ENCODE measurements at places on chromosomes 11 and 22.

DNA sequence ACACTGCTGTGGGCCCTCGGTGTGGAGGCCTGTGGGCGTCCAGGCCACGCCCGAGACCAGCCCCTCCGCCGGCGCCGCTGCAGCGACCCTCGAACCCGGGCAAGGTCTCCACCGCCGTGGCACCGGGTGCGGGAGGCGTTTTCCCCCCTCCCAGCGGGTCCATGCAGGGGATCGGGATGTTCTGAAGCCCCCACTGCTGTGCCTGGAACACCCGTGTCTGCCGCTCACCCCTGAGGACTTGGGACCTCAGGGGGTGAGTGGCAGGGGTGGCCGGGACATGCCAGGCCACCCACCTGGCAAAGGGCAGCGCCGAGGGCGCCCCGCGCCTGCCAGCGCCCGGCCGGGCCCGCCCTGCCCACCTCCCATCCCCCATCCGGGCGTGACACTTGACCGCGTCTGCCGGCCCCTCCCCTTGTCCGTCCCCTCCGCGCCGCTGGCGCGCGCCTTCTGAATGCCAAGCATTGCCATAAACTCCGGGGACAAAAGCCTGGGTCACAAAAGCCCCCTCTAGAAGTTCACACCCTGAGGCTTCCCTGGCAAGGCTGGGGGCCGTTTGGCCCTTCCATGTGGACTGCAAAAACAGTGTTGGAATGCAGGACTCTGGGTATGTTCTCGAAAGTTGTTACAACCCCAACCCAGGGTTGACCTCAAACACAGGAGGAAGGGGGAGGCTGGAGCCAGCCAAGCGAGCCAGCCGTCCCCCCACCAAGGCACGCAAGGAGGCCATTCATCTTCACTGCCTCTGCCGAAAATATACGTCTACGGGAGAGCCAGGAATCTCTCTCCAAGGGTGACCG lies 819 bp upstream of the KCNQ1OT1 start:
- DNase-seq, result no peak
- H3K27ac ChIP-seq, result peak overlapping the region; percentile 75
- H3K4me3 ChIP-seq, result peak overlapping the region; percentile 62

GRCh38 chr11:83157594-83158356 lies 844 bp downstream of the PCF11 start:
- peak overlapping the region; percentile 95 for H3K27ac ChIP-seq
- no peaks in the 10 kb centered on the region for H3K27me3 ChIP-seq
- peak; percentile 75 for DNase-seq
- peaks cover 37% of the 10 kb centered on the region for H3K36me3 ChIP-seq
- H3K4me1 ChIP-seq, result peaks cover 23% of the 10 kb centered on the region

DNA sequence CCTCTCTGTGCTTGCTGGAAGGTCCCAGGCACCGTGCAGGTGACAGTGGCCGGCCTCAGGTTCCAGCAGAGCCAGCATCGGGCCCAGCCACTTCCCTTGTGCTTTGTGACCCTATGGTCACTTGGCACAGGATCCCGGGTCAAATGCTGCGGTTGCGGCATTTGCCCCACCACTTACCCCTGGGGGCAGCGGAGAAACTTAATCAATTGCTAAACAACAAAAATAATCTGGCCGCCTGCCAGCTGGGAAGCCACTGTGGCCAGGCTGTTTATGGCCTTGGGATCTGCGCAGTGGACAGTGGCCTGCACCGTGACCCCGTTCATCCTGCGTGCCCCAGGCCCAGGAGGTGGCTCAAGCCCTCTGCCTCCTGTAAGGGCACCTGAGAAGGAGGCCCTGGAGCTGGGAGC lies 65.0 kb downstream of the LRP5 start:
- no peaks in the 10 kb centered on the region for H3K27me3 ChIP-seq
- H3K27ac ChIP-seq, result peak overlapping the region; percentile 90
- no peak for DNase-seq
- no peaks in the 10 kb centered on the region for H3K36me3 ChIP-seq
- no peak overlapping the region for H3K4me3 ChIP-seq

DNA sequence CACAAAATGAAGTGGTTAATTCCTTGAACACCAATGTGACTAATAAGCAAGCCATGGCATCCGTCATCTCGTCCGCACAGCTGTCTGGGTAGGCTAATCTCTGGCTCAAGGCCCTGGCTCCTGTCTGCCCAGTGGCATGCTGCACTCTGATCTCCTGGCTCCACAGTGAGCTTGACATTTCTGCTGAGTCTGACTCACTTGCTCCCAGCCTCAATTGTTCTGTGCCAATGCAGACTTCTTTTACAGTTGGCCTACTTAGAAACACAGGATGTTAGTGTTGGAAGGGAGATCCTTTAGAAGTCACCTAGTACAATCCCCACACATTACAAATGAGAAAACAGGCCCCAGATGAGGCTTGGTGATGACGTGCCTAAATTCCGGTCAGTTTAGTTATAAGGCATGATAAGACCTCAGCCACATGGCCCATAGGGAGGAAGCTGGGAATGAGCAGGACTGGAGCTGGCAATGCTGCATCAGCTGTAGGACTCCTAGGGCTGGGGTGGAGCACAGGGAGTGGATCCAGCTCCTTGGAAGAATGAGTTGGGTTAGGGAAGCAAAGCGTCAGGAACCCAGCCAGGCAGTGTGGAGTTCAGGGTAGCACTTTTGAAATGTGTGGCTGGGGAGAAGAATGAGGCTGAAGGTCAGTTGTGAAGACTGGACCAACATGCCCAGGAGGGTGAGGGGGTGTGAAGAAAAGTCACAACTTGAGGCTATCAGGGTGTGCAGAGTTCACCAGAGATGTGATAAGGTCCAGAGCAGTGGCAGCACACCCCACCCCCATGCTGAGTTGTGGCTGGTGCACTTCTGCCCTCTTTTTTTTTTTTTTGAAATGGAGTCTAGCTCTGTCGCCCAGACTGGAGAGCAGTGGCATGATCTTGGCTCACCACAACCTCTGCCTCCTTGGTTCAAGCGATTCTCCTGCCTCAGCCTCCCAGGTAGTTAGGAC lies 70.2 kb upstream of the EED start:
- no peaks in the 10 kb centered on the region for H3K36me3 ChIP-seq
- no peak for DNase-seq
- H3K27me3 ChIP-seq, result no peaks in the 10 kb centered on the region
- H3K4me3 ChIP-seq, result no peak overlapping the region
- H3K4me1 ChIP-seq, result peaks cover 9% of the 10 kb centered on the region

DNA sequence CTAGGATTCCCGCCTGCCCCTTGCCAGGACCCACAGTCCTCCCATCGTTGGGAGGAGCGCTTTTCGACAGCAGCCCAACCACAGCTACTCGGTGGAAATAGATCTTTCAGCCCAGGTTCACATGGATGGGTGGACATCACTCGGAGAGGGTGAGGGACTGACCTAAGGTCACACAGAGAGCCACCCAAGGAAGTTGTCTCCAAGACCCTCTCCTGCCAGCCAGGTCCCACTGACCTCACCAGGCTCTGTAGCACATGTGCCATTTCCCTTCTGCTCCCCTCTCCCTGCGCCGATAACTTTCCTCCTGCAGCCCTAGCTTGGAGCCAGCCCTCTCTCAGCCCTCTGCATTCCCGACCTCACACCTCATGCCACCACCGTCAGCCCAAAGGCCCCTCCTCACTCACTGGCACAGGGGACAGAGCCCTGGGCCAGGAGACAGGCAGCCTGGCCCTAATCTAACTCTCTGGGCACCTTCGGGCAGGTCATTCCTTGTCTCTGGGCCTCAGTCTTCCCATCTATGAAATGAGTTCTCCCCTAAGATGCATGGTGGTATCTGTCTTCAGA lies 4.7 kb downstream of the KCNJ4 start:
- H3K4me1 ChIP-seq, result no peaks in the 10 kb centered on the region
- H3K36me3 ChIP-seq, result no peaks in the 10 kb centered on the region
- no peaks in the 10 kb centered on the region for H3K27me3 ChIP-seq
- no peak overlapping the region for H3K4me3 ChIP-seq
- DNase-seq, result no peak
- H3K27ac ChIP-seq, result no peak overlapping the region

- no peak overlapping the region for H3K4me3 ChIP-seq
- no peak for DNase-seq
- H3K36me3 ChIP-seq, result no peaks in the 10 kb centered on the region
- no peaks in the 10 kb centered on the region for H3K4me1 ChIP-seq
Observed at GRCh38 chr22:48706934-48707762, 1120.5 kb downstream of the BRD1 start.

DNA sequence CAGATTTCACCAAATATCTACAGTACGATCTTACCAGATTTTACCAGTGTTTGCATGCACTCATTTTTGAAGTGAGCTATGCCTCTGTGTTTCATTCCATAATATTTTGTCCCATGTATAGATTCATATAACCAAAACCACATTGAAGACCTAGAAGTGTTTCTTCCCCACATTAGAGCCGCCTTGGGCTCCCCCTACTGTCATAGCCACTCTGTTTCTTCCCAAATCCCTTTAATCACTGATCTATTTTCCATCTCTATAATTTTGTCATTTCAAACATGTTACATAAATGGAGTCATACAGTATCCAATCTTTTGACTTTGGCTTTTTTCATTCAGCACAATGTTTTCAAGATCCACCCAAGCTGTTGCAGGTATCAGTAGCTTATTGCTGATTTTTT lies 12.7 kb downstream of the MRGPRX3 start:
- no peak overlapping the region for H3K27ac ChIP-seq
- H3K27me3 ChIP-seq, result peaks cover 18% of the 10 kb centered on the region
- H3K4me3 ChIP-seq, result no peak overlapping the region
- no peak for DNase-seq
- H3K36me3 ChIP-seq, result no peaks in the 10 kb centered on the region

Data from Panc1 (cell line).